EH (cell line): ENCODE measurements at places on chromosomes 6 and 20.

- no peak for DNase-seq
Observed at GRCh38 chr20:41537865-41538264, 80.3 kb downstream of the CHD6 start.

- peak; percentile 47 for DNase-seq
Observed at GRCh38 chr20:57879779-57880570, 170.2 kb upstream of the PMEPA1 start.

GRCh38 chr20:19926591-19926990, 90.6 kb upstream of the NAA20 start:
- peak; percentile 19 for DNase-seq

DNA sequence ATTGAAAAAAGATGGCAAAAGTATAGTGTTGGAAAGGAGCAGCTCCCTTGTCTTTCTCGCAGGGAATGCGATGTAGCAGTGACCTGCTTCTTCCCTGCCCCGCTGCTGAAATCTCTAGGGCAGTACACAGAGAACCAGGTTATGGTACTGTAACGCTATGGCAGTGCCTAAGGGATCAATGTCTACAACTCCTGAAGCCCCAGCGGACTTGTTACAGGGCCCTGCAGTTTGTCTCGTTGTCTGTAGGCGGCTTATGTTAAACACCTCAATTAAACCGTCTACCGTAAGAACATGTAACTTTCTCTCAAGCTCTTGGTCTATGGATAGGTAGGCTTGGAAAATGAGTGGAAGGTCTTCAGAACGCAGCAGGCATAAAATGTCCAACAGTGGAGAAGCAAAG, 44.8 kb upstream of the SLC17A4 start:
- DNase-seq, result no peak

DNA sequence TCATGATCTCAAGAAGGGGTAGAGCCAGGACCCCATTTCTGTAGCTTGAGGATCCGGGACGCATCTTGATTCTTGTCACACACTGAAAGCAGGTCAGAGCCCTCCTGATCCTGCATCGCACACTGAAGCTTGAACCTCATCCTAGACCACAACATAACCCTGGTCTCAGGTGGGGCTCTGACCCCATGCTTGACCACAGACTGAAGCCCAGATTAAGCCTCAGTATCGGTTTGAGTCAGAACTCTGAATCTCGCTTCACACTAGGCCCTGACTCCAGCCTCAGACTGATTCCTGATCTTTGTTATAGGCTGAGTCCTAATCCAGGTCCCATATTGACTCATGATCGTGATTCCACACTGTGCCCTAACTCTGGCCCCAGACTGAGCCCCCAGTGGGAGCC, 8.5 kb upstream of the RSPO4 start:
- no peak for DNase-seq

GRCh38 chr6:109087661-109088264, 6.9 kb downstream of the SESN1 start:
- no peak for DNase-seq

DNA sequence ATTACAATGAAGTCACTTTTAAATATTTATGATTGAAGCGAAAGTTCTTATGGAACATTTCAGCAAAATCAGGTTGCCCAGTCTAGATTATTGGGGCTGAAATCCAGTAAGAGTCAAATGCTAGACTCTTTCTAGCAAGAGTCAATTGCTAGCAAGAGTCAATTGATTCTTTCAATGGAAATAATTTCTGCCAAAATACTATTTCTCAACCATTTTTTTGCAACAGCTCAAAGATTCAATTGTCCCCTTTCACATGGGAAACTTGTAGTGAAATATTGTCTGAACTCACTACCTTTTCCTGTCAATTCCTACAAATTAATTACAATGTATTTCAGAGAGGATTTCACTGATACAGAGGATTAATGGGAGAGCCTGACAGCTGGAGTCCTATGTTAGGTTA, 78.3 kb downstream of the MAP7 start:
- DNase-seq, result no peak

GRCh38 chr6:146224988-146225387, 196.1 kb downstream of the GRM1 start:
- no peak for DNase-seq

GRCh38 chr6:101393829-101394251, 332 bp downstream of the GRIK2 start:
- DNase-seq, result peak; percentile 89

- DNase-seq, result peak; percentile 66
Observed at GRCh38 chr20:9241721-9242427, 173.0 kb downstream of the PLCB4 start.

- DNase-seq, result no peak
Observed at GRCh38 chr6:17820055-17820454, 113.3 kb upstream of the NUP153 start.

DNA sequence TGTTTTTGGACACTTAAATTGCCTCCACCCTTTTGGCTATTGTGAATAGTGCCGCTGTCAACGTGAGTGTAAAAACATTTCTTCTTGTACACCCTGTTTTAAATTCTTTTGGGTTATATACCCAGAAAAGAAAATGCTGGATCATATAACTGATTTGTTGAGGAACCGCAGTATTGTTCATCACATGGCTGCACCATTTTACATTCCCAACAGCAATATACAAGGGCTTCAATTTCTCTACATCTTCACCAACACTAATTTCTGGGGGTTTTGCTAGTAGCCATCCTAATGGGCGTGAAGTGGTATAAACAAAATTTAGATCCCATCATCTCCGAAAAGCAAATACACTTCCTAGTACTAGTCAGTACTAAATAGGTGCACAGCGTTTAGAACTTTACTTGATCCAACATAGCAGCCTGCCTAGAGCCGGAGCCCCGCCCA, 579 bp upstream of the BPHL start:
- DNase-seq, result no peak

GRCh38 chr6:168370310-168370991, 50.9 kb upstream of the DACT2 start:
- DNase-seq, result no peak

DNA sequence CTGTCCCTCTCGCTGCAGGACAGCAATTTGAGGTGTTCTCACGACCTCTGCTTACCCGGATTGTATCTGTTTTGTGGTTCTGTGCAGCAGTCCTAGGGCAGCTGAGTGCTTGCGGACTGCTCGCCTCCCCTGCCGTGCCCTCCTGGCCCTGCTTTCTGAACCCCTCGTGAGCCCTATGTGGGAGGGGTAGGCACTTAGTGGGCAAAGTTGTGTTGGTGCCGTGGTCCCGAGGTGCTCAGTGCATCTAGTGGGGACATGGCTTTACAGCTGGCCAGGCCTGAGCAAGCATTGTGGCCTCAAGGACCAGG, 5.2 kb downstream of the TMEM181 start:
- DNase-seq, result no peak

- no peak for DNase-seq
Observed at GRCh38 chr20:10864076-10864672, 190.4 kb upstream of the JAG1 start.

- no peak for DNase-seq
Observed at GRCh38 chr6:24936641-24937317, 1.0 kb upstream of the RIPOR2 start.

GRCh38 chr6:9620263-9620662, 794.6 kb downstream of the TFAP2A start:
- DNase-seq, result peak; percentile 22

GRCh38 chr20:52838510-52839241, 133.5 kb upstream of the TSHZ2 start:
- no peak for DNase-seq
